ENCODE measurements at places on chromosomes 1 and 21.

DNA sequence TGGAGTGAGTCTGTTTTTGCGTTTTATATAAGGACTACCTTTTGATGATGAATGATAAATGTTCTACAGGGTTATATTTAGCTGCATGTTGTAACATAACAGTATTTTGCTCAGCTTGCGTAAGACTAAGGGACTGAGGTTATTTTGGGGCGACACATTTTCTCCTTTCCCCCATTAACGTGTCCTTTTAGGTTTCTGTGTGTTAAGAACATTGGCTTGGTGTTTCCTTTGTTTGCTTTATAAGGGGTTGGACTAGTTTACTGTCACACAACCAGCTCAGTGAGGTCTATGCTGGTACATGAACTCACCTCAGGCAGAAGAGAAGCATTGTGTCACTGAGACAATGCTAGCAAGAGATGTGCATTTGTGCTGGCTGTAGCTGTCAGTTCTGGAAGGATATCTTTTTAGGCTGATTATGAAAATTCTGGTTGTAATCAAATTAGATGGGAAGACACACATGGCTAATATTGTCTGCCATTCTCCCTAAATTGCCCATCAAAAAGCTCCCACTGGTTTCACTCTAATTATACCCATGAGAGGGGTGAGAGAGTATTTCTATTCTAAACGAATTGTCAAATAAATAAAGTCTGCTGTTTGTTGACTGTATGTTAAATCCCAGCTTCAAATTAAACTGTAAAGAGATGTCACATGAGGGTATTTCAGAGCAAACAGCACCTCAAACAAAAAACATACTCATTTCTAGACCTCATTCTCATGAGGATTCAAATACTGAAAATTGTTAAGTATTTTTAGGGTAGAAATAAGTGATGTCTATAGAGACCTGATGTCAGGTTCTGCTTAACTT is 62.6 kb downstream of the CDC14A start:
- no peak for DNase-seq

DNA sequence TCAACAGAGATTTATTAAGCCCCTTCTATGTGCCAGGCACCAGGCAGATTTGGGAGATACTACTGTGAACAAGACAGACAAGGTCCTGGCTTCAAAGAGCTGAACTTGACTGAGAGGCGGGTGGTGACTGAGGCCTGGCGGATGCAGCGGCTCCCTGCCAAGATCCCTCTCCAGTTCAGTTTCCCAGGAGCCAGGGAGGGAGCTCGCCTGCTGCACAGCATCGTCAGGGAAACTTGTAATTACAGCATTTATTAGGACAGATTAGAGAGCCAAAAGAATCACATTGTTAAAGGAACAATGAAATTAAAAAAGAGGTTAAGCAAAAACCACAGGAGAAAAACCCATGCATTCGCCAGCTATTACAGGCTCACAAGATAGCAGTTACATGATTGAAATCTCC is 55.3 kb downstream of the ETS2 start:
- DNase-seq = no peak

DNA sequence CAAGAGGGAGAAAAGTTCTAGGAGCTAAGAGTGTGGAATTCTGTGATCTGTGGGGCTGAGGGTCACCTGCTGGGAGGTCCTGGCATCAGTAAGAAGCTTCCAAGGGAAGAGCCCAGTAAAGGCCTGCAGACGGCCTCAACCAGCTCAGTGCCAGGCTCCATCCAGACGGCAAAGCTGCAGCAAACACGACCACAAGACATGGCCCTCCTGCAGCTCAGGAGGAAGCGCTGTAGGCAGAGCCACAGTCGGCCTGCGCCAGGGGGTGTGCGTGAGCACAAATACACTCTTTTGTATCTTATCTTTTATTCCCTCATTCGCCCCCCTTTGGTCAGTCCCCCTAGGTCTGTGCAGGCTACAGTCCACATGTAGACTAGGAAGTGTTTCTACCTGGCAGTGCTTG is 13.4 kb downstream of the C1orf174 start:
- DNase-seq = no peak

DNA sequence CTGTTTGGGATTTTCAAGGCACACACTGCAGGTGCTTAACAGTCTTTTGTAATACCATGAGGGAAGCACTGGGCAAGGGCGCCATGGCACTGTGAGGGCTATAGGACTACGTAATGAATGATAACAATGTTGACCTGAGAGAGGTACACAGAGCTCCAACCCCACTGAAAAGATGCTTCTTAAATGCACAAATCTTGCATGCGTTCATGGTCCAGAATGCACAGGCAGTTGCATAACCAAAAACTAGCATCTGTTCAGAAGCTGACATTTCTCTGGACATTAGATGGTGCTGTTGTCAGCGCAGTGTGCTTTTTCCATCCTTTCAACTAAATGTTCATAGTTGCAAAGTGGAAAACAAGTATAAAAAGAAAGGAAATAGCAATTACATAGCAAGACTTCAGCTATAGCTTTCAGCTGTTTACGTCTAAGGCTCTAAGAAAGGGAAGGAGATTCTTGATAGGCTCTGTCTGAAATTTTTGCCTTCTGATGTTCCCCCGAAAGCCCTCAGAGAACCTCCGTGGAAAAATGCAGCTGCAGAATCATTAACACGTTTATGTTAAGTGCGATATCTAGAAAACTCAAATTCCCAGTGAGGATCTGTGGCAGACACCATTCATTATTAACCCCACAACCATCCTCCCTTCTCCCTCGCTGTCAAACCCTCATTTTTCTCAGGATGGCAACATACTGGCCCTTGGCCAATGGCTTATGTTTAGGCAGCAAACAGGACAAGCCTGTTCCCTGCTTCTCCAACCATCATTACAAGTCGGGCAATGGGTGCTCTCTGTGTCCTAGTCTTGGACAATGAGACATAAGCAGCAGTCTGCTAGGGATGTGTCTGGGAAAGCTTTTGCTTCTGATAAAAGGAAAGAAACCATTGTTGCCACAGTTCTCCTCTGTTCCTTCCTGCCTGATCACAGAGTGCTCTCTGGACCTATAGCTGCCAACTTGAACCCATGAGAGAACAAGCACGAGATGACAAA is 8.2 kb upstream of the TARBP1 start:
- DNase-seq = peak; percentile 56

DNA sequence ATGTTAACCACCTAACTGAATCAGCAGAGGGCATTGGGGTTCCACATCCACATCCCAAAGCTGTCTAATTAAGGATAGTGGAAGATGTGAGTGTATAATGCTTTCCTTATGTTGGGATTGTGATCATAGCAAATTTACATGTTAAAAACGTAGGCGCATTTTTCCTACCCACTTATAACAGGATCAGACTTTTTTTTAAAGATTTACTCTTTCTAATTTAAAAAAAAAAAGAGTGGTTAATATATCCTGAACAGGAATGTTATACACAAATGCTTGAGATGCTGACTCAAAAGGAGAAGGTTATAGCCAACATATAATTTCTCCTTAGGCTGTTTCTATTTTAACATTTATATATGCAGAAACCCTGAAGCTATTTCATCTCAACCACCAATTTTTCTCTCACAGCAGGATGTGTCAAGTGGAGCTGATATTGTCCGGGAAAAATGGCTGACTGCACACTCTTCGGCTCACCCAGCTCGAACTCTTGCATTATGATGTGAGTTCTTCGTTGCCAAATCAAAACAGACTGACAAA is 40.3 kb downstream of the RGS5 start:
- no peak for DNase-seq

DNA sequence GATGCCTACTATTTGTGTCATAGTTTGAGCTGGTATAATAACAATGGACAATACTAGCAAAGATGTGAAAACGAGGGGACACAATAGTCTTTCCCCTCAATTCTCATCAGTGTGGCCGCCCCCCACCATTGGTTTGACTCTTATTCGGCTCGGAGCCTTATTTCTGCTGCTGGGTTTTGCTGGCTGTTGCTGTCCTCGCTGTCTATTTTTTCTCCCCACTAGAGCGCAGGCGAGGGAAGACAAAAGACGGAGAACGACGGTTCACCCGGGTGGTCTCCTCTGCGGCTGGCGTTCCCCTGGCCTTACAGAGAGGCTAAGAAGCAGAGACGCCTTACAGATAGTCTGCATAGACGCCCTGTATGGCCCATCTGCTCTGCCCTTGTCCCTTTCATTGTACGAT is 19.4 kb downstream of the CLIC6 start:
- DNase-seq = no peak

DNA sequence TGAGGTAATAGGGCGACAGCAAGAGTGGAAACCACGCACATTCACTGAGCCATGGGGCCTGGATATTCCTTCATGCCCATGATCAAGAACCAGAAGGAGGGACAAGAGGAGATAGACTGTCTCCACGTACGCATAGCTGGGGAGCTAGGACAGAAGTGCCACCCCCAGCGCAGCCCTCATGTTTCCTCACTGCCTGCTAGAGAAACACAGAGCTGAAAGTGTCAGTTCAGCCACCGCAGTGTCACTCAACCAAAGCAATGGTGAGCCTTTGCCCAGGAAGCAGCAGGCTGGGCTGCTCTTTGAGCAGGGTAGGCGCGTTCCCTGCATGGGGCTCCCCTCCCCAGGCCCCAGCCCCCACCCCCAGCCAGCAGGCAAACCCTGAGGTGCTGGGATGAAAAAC is 68.5 kb downstream of the STUM start:
- no peak for DNase-seq

- DNase-seq = no peak
Measured at GRCh38 chr1:95386371-95386770, 152.4 kb downstream of the RWDD3 start.

DNA sequence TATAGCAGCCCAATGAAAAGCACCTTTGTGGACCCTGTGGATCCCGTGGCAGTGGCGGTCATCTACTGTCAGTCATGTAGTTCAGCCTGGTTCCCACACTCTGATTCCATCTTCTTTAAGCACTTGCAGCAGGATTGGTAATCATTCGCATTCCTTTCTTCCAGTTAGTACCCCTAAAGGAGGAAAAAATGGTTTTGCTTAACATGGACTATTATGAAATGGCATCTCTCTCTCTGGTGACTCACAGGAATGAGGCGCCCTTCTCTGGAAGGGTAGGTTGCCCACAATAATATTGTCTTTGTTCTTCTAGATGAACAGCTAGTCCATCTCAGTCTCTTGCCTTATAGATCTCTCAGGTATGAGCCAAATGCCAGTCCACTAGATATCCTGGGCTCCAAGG is 127.9 kb upstream of the MROH9 start:
- no peak for DNase-seq

DNA sequence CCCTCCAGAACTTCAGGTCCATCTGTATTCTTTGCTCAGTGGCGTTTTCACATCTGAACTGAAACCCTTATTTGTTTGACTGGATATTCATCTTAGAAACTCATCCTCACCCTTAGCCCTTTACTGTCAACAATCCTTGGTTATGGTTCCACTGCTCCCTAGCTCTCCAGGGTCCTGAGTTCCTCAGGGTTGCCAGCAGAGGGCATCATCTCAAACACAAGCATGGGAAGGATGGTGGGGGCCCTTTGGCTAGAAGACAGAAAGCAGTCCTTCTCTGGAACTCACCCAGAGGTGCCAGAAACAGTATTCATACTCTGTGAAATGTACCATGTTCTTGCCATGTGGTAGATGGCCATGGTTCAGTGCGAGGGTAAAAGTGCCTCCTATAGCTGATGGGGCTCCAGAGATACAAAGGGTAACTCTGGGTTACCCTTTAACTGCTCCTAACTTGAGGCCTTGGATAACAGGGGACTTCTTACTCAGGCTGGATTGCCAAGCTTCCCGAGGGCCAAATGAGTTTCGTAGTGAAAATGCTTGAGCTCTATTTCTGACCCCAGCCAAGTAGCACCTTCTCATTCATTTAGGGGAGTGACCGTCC is 11.3 kb downstream of the NCSTN start:
- DNase-seq = no peak

DNA sequence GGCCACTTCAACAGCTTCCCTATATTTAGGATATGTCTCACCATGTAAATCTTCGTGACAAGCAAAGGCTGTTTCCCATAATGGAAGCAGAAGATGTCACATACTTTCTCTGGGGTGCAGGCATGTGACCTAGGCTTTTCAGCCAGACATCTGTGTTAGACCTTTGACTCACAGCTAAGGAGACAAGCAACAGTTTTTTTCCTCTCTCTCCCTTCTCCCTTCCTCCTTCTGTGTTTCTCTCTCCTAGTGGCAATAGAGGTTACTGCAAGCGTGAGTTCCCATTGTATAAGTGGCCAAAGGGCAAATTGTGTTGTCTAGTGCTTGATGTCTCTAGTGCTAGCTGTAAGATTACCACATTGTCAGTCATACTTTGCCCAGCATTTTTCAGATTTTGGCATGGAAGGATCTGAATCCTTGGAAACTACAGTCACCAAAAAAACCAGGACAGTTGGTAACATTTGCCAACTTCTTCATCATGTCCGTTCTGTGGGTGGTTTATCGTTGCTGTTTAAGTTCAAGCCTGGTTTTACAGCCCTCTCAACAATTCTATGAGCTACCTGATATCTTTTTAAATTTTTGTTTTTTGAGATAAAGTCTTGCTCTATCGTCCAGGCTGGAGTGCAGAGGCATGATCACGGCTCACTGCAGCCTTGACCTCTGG is 44.4 kb upstream of the RABGAP1L start:
- DNase-seq = no peak

DNA sequence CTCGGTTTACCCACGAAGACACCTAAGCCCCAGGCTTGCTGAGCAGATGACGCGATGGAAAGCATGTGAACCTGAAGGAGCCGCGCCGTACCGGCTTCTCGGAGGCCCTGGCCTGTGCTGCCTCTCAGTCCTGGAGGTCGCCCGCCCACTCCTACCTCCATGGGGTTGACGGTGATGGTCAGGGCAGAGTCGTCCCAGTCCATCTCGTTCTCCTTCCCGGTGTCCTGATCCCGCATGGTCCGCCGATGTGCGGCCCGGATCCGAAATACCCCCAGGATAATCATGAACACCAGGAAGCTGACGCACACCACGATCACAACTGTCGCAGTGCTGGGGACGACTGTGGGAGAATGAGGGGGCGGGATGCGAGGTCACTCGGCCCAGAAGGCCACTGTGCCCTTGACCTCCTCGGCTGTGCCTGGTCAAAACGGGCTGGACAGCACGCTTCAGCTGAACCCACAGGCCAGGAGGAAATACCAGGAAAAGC is 79.6 kb downstream of the PIK3CD start:
- no peak for DNase-seq

DNA sequence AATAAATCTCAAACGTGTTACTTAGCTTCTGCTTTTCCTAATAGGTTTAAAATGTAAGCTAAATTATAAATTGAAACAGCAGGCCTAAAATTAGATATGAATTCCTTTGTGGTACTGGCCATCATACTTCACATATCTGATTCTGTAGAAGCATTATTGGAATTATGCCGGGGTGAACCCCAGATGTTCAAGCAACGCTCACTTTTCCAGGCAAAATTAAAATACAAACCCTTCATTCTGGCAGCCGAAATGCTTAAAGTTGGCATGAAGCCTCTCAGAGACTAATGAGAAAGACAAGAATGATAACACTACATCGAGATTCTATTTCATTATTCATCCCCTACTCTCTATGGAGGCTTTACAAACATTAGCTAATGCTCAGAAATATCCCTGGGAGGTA is 1352.7 kb upstream of the ADGRL2 start:
- no peak for DNase-seq

- no peak for DNase-seq
Measured at GRCh38 chr1:245810181-245810769, 655.5 kb downstream of the KIF26B start.
